ENCODE measurements at places on chromosomes 4 and X.
A peak's percentile ranks its signal among the peaks of the same experiment; 100 is the strongest.

- no peak for DNase-seq
Observed at GRCh38 chr4:58325070-58325469, 1214.9 kb upstream of the IGFBP7 start.

DNA sequence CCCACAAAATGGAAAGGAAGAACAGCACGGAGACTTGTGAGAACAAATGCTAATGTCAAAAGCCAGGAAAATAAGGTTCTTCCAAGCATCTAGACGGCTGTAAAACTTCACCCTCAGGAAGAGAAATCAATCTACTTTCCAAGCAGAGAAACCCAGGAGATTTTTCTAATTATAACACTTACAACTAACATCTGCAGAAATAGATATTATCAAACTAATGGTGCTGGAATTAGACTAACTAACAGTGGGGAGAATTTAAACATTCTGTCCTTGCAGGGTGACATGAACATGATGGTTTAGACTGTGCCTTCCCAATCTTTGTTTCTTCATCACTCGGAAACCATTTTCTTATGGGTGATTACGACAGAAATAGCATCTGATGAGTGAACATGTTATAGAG, 40.3 kb downstream of the SOD3 start:
- DNase-seq, result no peak

DNA sequence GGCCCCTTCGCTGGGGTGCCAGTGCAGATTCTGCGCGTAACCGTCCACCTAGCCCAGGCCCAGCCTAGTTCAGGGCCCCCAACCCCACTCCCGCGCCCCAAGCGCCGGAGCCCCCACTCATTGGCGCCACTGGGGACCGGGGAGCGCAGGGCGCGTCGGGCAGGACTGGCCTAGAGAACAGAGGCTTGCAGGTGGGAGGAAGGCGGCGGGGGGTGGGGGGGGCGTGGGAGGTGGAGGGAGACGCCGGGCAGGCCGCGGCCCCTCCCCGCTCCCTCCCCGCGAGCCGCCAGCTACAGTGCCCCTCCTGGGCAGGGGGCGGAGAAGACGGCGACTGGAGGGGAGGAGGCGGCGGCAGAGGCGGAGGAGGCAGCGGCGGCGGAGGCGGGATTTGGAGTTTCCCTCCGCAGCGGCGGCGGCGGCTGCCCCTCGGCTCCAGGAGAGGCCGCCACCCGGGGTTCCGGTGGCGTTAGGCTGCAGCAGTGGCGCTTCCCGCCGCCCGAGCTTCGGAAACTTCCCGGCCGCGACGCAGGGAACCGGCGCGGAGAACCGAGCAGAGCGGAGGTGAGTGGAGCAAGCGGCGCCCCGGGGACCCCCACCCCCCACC, 4.8 kb upstream of the DUSP9 start:
- no peak for DNase-seq

DNA sequence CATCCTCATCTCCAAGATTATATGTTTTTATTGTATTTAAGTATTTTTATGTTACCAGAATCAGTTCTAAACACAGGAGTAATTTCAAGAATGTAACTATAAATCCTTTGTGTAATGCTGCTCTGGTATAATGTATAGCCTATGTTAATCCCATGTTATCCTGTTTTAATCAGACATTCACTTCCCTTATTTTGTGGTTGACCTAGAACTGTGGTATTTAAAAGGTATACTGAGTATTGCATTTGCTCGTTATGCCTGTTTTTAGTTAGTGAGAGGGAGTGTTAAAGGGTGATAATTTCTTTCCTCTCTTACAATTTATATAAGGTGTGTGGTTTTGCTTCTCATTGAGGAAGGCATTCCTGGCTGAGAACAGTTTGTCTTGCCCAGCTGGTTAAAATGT, 26.2 kb downstream of the MTM1 start:
- no peak for DNase-seq

- peak; percentile 90 for DNase-seq
Observed at GRCh38 chr4:169070071-169070894, 60.2 kb upstream of the CBR4 start.

- DNase-seq, result peak; percentile 8
Observed at GRCh38 chrX:134026565-134027311, 41.3 kb upstream of the GPC3 start.

DNA sequence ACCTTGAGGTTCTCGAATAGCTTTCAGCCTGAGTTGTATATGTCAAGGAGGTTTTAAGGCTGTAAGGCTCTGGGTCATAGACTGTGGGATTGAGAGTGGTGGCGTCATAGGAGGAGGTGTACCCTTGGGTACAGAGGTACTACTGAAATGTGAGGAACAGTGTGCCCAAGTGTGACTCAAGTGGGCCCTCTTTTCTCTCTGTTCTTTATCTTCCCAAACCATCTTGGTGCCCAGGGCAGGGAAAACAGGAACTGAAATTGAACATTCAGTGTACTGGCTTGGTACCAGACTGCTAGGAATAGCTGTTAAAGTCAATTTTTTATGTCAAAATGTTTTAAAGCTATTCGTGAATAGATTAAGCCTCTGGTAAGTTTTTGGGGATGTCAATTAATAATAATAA, 136.2 kb upstream of the RPS6KA3 start:
- no peak for DNase-seq

DNA sequence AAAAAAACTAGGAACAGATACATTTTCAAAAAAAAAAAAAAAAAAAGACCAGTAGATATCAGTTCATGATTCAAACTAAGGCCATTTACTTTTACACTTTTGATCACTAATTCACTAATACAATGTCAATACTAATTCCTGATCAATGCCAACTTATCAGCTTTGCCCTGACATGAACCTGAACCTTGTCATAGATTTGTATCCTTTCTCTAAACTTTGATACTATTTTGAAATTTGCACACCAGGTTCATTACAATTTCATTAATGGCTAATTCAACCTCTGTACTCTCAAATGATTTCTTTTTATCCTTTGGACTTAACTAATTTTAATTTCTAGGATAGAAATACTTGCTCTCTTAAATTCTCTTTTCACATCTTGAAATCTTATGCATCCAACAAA, 37.7 kb downstream of the UGT2B7 start:
- DNase-seq, result no peak

DNA sequence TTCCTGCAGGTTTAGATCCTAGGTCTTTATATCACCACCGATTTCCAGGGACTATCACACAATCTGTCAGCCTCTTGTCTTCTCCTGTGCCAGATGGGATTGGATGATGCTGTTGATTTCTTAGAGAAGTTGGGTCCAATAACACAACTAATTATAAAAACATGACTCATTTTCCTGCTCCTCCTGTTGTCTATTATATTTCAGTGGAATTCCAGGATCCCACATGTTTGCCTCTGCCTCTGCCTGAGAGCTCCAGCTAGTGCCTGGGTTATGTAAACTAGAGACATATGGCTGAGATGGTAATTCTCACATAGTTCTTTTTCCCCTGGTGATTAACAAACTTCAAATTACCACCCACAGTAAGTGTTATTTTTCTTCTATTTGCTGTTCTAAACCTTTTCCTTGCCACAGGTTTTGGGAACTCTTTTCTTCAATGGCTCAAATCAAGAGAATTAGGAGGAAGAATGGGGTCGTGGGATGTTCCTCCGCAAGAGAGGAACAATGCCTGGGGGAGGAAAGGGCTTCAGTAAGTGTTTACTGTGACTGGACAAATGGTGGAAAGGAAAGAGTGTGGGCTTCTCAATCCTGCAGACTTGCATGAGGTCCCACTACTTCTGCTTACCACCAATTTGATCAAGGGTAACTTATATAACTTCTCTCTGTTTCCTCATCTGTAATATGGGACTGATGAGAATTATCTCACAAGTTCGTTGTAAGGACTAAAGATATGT, 3.4 kb upstream of the HOPX start:
- peak; percentile 36 for DNase-seq

- DNase-seq, result peak; percentile 69
Observed at GRCh38 chrX:136899221-136899620, 18.7 kb upstream of the RBMX start.

GRCh38 chrX:44881549-44881948, 8.6 kb downstream of the KDM6A start:
- no peak for DNase-seq

DNA sequence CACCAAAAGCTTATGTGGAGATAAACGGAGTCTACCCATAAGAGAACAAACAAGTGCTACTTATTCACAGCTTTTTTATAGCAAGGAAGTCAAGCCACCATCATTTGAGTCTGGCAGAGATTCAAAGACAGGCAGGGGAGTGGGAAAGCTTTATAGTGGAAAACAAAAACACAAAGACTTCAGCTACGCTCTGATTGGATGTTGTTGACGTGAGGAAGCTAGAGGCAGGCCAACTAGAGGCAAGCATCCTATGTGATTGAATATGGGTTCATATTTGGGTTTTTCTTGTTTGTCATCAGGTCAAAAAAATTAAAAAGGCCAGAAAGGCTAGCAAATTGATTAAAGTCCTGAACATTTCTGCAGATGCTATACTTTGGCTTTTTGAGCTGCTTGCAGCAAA, 719 bp upstream of the TCEAL4 start:
- DNase-seq, result no peak

GRCh38 chrX:13742397-13743176, 8.0 kb downstream of the OFD1 start:
- DNase-seq, result no peak

DNA sequence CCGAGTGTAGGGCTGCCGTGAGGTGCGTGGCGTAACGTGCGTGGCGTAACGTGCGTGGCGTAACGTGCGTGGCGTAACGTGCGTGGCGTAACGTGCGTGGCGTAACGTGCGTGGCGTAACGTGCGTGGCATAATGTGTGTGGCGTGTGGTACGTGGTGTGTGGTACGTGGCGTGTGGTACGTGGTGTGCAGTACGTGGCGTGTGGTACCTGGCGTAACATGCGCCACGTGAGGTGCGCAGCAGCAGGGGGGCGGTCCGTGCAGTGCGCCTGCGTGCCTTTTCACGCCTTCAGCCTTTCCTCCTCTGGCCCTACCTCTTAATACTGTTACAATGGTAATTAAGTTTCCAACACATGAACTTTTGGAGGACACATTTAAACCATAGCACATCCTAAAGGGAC, at the start of gene TFDP3:
TFDP3 (minus strand) TSS at position 26 of the 400 bp plus-strand sequence. CDS start 95 bp downstream, outside the sequence.
- DNase-seq, result no peak

GRCh38 chr4:77040854-77041725, 34.7 kb downstream of the CCNI start:
- no peak for DNase-seq

GRCh38 chrX:39755143-39756032, 342.4 kb downstream of the BCOR start:
- peak; percentile 93 for DNase-seq

Measured in AG10803 (cell line).